T-helper 2 cell (primary cell): ENCODE measurements at places on chromosomes 4 and X.
A peak's percentile ranks its signal among the peaks of the same experiment; 100 is the strongest.

DNA sequence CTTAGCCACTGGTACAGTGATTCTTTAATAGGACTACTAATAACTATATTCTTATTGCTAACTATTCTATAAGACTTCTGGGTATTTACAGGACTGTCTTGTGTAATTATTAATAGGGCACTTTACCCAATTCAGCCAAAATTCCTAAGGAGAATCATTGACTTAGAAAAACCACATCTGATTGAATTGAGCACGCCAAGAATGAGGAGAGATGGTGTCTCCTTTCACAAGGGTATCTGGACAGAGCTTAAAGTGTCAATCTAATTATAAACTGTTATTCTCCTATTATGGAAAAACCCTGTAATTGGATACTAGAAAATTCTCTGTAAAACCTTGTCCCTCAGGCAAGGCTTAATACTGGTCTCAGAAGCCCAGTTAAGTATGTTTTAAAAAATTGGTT is 111.1 kb upstream of the TLL1 start:
- no peak for DNase-seq

DNA sequence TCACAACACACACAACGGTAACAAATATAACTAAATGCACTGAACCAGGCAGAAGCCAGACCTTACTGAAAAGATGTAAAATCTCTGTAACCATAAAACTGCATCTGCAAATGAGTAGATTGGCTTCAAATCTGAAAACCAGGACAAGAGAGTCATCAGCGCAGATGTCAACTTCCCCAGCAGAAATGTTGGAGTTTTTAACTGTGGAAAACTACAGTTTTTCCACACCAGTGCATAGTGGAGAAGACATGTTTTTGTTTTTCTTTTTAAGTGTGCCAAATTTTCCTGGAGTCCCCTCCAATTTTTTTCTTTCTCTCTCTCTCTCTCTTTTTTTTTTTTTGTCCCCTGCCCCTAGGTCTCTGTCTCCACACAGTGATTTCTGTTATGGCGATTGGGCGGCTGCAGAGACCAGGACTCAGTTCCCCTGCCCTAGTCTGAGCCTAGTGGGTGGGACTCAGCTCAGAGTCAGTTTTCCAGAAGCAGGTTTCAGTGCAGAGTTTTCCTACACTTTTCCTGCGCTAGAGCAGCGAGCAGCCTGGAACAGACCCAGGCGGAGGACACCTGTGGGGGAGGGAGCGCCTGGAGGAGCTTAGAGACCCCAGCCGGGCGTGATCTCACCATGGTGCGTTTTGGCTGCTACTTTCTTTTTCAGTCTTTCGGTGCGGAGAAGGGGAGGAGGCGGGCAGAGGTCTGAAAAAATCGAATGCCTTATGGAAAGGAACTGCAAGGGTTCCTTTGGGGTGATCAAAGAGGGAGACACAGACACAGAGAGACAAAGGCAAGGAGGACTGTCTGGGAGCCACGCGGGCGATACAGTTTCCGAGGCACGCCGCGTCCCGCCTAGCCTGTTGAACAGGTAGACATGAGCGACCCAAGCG is at the start of gene GUCY1A1:
TSS of gene GUCY1A1 (plus strand) at position 505 of the 878 bp plus-strand sequence. CDS start 30,020 bp downstream, outside the sequence.
- peak; percentile 2 for DNase-seq

DNA sequence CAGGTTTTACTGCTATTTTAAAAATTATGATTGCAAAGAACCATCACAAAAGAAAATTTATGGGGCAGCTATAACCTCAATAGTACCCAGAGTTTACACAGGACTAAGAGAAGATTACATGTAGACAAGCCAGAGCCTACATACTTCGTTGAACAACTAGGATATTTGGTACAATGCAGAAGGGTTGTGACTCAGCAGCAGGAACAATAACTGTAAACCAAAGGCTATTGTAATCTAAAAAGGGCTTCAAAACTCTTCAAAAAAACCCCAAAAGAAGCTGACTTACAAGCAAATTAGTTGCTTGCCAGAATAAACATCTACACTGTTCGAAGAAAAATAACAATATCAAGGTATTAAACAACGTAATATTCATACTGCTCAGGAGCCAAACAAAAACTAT is 618.0 kb downstream of the STPG2 start:
- DNase-seq: no peak

DNA sequence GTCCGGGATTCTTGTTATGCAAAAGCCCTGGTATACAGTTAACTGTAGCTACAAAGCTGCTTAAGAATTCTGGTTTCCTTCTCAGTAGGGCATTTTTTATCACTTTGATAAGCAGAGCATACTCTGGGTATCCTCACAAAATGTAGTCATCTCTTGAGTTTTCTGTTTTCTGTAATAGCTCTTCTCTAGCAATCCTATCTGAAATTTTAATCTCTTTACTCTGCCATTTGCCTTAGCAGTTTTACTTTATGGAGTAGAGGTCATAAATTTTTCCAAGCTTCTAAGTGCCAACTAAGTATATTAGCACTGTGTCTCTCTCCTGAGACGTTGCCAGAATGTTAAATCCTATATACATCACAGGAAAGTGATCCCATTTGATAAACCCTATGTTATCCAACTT is 28.0 kb upstream of the BANK1 start:
- DNase-seq: no peak

- no peak for DNase-seq
Observed at GRCh38 chrX:856566-857290, 226.1 kb downstream of the SHOX start.

DNA sequence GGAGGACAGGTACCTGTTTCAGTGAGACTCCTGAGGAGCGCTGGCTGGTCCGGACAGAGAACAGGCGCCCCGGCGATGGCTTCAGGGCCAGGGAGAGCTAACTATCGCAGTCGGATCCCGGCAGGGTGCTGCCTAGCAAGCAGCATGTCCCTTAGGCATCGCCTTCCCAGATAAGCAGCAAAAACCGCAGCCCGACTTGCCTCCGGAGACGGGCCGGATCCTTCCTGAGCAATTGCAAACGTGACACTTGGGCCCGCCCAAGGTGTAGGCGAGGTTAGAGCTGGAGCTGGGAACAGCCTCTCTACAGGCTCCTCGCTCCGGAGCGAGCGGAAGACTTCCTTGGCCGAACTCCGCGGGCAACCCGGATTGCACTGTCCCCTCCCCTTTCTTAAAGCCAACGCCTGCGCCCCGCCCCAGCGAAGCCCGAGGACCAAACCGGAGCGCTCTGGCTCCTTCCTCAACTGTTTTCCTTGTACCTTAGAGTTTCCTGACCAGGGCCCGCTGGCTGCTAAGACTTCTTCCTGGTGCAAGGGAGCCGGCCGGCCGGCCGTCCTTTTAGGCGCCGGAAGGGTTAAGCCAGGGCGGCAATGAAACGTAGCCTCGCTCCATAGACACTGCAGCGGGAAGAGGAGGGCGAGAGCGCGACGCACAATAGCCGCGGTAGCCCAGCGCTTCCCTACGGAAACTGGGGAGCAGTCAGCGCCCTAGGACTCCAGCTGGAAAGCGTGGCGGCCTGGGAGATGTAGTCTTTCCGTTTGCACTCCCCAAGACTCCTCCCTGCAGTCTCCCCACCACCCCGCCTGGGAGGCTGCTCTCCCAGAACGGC is at the start of gene OPHN1:
TSS of gene OPHN1 (minus strand) at position 341 of the 826 bp plus-strand sequence. CDS start 475 bp downstream, outside the sequence.
- no peak for DNase-seq

DNA sequence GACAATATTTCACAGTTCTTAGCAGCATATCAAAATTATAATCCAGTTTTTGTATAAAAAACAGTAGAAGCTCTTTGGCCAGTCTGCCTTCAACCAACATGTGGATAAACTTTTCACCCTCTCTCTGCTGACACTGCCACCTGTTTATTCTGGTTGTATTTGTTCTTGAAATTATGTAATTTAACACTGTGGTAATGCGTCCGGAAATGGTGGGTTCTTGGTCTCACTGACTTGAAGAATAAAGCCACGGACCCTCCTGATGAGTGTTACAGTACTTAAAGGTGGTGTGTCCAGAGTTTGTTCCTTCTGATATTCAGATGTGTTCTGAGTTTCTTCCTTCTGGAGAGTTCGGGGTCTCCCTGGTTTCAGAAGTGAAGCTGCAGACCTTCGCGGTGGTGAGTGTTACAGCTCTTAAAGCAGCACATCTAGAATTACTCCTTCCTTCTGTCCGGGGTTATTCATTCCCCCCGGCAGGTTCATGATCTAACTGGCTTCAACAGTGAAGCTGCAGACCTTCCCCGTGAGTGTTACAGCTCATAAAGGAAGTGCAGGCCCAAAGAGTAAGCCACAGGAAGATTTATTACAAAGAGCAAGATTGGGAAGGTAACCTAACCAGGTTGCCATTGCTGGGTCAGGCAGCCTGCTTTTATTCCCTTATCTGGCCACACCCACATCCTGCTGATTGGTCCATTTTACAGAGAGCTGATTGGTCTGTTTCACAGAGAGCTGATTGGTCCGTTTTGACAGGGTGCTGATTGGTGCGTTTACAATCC is 15.7 kb downstream of the FAM184B start:
- DNase-seq: no peak

DNA sequence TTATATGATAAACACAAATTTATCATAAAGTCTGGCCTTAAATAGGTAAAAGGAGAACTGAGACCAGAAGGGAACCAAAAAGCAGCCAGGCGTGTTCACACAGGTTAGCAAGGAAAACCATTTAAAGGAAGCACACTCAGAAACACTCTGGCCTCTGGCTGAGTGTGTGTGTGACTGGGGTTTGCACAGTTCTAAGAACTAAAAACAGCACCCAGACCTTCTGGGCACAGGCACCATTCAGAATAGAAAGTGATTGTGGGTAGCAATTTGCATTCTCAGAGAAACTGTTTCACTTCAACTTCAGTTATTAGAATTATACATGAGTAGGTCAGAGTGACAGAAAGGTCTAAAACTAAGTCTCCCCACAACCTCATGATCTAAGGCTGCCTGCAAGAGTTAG is 10.0 kb downstream of the GPR82 start:
- no peak for DNase-seq

- no peak for DNase-seq
Observed at GRCh38 chr4:110742143-110742542, 119.3 kb upstream of the PITX2 start.

DNA sequence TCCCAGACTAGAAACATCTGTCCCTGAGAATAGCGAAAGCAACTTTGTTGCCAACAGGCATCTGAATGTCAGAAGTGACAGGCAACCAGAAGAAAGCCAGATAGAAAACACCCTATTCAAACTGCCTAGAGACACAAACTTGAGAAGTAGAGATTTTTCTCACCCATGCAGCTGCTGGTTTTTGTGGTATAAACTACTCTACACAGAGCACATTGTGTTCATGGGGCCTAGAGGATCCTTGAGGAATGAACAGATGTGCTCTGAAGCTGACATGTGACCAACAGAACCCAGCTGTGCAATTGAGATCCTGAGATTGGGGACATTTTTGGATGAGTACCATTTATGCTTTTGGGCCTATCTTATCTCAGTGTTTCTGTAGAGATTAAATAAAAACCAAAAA is 63.6 kb upstream of the NRK start:
- no peak for DNase-seq

GRCh38 chr4:38062088-38062775 is 102.0 kb downstream of the PTTG2 start:
- no peak for DNase-seq

DNA sequence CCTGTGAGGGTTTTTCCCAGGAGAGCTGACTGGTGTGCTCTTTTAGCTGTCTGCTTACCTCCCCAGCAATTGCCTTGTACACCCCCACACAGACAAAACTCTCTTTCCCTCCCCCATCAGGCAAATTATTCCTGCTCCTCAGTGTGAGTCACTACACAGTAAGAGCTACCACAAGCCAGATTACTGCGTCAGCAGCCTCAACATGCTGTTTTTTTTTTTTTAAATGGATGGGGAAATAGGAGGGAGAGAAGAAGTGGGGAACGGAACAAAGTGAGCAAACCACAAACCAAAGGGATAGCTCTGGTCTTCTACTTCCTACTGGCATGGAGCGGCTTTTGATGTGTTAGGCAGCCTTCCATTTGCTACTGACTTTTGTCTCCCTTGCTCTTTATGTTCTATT is 107.5 kb upstream of the ACSL4 start:
- no peak for DNase-seq

DNA sequence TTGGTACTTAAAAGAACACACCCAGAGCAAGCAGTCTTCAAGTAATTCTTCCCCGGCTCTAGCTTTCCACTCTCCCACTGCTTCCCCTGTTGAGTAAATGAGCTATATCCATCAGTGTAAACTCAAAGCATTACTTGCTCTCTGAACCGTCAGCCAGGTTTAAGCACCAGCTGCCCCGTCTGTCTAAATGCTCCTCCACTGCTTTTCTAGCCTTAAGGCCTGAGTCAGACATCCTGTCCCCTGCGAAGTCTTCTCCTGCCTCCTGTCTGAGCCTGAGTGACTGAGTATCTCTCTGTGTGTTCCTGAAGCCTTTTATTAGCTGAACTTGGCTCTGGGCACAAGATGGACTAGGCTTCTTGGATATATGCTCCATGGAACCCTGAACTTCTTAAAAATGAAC is 205.1 kb downstream of the STK32B start:
- DNase-seq: no peak

- no peak for DNase-seq
Observed at GRCh38 chr4:122119739-122120138, 32.4 kb upstream of the BLTP1 start.

GRCh38 chrX:65407157-65407626 is 127.4 kb downstream of the LAS1L start:
- DNase-seq: no peak
